Neural progenitor cell (in vitro differentiated cells): ENCODE measurements at places on chromosomes 11 and 22. TPM values are rescaled to one million over a fixed set of nuclear protein-coding genes. Genes with fewer than 3 reads are reported as not detected.

GRCh38 chr11:79922641-79923040, 481.8 kb upstream of the TENM4 start:
- H3K4me1 ChIP-seq, result no peaks in the 10 kb centered on the region
- no peaks in the 10 kb centered on the region for H3K36me3 ChIP-seq
- H3K4me3 ChIP-seq, result no peak overlapping the region
- no peak overlapping the region for H3K27ac ChIP-seq

GRCh38 chr22:22761963-22762772, 117.8 kb downstream of the GGTLC2 start:
- H3K4me1 ChIP-seq, result no peaks in the 10 kb centered on the region
- no peak overlapping the region for H3K4me3 ChIP-seq
- H3K27ac ChIP-seq, result no peak overlapping the region
- H3K36me3 ChIP-seq, result no peaks in the 10 kb centered on the region
- DNase-seq, result no peak

- no peaks in the 10 kb centered on the region for H3K27me3 ChIP-seq
- no peaks in the 10 kb centered on the region for H3K36me3 ChIP-seq
- H3K4me3 ChIP-seq, result no peak overlapping the region
- DNase-seq, result no peak
These were observed 1.9 kb upstream of the C22orf39 start for GRCh38 chr22:19449422-19449767.

DNA sequence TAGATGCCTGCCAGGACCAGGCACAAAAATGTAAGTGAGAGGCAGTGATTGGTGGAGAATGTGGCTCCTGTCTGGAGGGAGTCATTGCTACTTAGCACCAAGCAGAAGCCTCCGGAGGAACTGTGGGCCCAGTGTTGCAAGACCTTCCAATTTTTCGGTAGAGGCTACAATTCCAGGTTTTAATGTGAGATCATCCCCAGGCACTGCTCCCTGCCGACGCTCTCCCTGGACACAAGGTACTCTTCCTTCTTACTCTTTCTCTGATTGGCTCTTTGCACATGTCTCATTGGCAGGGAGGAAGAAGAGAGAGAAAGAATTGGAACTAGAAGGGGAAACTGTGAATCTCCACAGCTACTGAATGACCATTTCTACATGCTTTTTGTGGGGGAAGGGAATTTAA, 53.7 kb upstream of the EP300 start:
- no peak for DNase-seq
- no peaks in the 10 kb centered on the region for H3K36me3 ChIP-seq
- H3K27ac ChIP-seq, result no peak overlapping the region
- no peaks in the 10 kb centered on the region for H3K27me3 ChIP-seq

GRCh38 chr22:32411402-32411801, 645 bp downstream of the RTCB start:
- H3K4me1 ChIP-seq, result peaks cover 7% of the 10 kb centered on the region
- peak; percentile 4 for DNase-seq
- H3K4me3 ChIP-seq, result peak overlapping the region; percentile 88
- peaks cover 7% of the 10 kb centered on the region for H3K27me3 ChIP-seq

DNA sequence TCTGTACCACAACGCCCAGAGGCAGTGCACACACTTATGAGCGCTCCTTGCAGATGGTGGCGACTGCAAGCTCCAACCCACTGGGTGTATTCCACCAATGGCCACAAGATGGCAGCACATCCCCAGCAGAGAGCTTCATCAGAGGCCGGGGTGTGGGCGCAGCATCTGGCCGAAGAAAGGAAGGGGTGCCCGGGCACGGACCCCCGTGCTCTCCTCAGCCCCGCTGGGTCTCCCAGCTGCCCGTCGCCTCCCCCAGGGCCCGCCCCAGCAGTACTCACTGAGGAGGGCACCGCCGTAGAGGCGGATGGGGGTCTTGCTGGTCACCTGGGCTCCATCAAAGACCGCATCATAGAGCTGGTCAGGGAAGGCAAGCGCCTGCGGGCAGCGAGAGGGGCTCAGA, 14.2 kb downstream of the TP53I11 start:
- DNase-seq, result peak; percentile 74
- H3K36me3 ChIP-seq, result no peaks in the 10 kb centered on the region
- H3K4me3 ChIP-seq, result no peak overlapping the region
- no peak overlapping the region for H3K27ac ChIP-seq
- no peaks in the 10 kb centered on the region for H3K27me3 ChIP-seq

Gene FXYD2
- 1.7 and 1.9 TPM in 2 replicates for total RNA-seq

DNA sequence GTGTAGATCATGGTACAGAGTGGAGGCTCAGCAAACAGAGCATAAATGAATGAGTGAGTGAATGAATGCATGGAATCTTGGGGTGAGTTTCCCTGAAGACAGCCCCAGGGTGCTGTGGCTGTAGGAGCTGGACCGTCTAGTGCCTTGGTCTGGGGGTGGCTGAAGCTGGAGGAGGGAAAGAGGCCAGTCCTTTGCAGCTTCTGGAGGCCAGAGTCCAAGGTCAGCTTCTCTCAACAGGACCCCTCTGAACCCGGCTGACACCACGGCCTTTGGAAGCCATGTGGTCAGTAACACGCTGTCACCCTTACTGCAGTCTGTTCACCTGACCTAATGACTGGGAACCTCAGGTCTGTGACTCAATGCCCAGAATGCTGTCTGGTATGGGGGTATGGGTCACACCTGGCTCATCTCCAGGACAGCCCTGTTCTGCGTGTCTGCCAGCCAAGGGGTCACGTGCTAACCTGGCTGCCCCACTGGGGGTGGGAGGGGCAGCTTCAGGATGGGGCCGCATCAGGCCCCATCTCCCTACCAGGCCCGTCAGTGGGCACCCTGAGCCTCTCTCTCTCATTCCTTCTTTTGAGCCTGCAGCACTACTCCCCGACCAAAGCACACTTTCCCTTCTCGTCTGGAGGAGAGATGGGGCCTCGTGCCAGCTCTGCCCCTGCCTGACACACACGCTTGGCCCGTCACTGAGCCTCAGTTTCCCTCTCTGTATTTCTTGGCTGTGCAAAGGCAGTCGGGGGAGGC, 24.1 kb upstream of the CHKA start:
- no peak overlapping the region for H3K27ac ChIP-seq
- H3K4me3 ChIP-seq, result no peak overlapping the region
- no peaks in the 10 kb centered on the region for H3K4me1 ChIP-seq
- H3K27me3 ChIP-seq, result no peaks in the 10 kb centered on the region
- DNase-seq, result no peak
- no peaks in the 10 kb centered on the region for H3K36me3 ChIP-seq

GRCh38 chr11:23604966-23605365, 744.7 kb upstream of the CCDC179 start:
- H3K4me1 ChIP-seq, result no peaks in the 10 kb centered on the region
- H3K27me3 ChIP-seq, result no peaks in the 10 kb centered on the region
- no peak overlapping the region for H3K4me3 ChIP-seq
- no peaks in the 10 kb centered on the region for H3K36me3 ChIP-seq

Gene LIPT2
- total RNA-seq, result 15.2 and 16.9 TPM in 2 replicates

Gene APOA5
- total RNA-seq, result 0.25 TPM in 1 of 2 replicates, not detected in the other

- no peak for DNase-seq
- no peak overlapping the region for H3K27ac ChIP-seq
- H3K4me3 ChIP-seq, result no peak overlapping the region
- no peaks in the 10 kb centered on the region for H3K36me3 ChIP-seq
These were observed 6.1 kb downstream of the MAPK1 start for GRCh38 chr22:21861264-21861848.

Gene RBMXL2
- total RNA-seq, result 0.19 TPM in 1 of 2 replicates, not detected in the other

DNA sequence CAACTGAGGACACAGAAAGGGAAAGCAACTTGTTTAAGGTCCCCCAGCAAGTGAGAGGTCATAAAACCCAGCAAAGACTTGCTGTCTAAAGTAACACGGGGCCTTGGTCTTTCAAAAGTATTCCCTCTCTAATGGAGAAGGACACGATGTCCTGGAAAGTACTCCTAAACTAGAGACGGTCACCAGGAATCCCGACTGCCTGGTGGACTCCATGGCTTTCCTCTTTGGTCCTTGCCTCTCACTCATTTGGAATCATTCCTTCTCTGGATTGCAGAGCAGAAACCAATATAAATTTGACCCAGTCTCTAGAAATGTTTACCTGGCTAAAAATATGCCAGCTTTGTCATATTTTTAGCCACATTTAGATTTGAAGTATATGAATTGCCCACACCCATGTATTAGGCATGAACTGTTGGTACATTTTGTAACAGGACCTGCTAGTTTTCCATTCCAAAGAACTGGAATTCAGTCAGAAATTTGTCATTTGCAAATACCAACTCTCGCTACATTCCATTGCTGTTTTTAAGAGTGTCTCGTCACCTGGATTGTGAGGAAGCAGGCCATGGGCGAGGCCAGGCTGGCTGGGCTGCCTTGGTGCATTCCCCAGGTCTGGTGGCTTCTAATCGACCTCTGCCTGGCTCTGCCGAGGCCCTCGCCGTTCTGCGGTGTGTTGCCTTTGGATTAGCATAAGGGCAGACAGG, 12.9 kb downstream of the NAV2 start:
- no peaks in the 10 kb centered on the region for H3K4me1 ChIP-seq
- H3K4me3 ChIP-seq, result no peak overlapping the region
- no peak overlapping the region for H3K27ac ChIP-seq
- no peaks in the 10 kb centered on the region for H3K27me3 ChIP-seq
- no peaks in the 10 kb centered on the region for H3K36me3 ChIP-seq

DNA sequence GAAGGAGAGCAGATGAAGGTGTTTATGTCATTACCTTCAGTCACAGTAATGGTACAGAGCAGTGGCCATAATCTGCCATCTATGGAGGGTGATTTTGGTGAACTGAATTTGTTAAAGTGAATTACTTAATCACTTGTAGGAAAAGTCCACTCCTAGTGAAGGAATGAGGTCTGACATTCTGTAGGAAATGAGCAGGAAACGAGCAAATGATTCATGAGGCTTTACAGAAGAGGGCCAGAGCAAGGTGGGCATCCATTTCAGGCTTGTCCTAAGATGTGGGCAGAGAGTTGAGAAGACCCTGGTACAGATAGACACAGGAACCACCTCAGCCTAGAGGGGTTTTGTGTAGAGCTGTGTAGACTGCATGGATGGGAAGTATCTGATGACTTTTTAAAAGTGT, 6.0 kb upstream of the SGSM3 start:
- no peaks in the 10 kb centered on the region for H3K36me3 ChIP-seq
- H3K4me3 ChIP-seq, result no peak overlapping the region
- no peak overlapping the region for H3K27ac ChIP-seq
- H3K27me3 ChIP-seq, result no peaks in the 10 kb centered on the region

- H3K36me3 ChIP-seq, result no peaks in the 10 kb centered on the region
- no peak overlapping the region for H3K27ac ChIP-seq
These were observed 43.2 kb downstream of the NEU3 start for GRCh38 chr11:75031771-75032549.

DNA sequence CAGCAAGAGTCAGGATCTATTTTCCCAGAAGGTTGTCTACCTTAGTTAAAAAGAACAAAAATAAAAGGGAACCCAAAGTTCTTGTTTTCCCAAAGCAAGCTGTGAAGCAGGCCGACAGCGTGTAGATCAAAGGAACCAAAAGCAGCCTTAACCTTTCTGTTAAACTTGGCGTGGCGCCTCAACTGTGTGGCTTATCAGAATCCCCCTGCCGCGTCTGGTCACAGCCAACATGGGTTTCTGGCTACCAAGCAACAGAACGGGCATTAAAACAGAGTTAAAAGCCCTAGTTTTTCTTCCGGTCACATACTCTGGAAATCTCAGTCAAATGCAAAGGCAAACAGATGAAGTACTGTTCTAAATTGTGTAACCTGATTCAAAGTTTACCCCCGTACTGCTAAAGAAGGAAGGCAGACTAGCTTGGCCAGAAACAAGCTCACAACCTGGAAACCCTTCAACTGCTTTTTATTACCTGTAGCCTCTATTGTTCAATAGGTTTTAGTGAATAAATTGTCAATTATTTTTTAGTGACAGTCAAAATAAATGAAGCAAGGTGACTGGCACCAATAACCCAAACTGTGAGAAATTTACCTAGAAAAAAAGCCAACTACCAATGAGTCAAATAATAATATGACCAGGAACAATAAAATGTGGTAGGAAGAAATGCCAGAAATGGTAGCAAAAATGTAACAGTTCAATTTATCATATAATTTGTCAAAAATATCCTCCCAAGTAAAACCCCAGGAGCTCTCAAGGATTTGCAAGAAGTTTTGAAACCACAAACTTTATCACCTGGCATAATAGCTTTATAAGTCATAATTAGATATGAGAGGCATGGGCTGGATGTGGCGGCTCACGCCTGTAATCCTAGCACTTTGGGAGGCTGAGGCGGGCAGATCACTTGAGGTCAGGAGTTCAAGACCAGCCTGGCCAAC, 21.4 kb downstream of the CHKA start:
- no peaks in the 10 kb centered on the region for H3K36me3 ChIP-seq
- no peaks in the 10 kb centered on the region for H3K4me1 ChIP-seq
- no peak for DNase-seq

Gene CENPM
- total RNA-seq, result 20.2 and 45.3 TPM in 2 replicates

DNA sequence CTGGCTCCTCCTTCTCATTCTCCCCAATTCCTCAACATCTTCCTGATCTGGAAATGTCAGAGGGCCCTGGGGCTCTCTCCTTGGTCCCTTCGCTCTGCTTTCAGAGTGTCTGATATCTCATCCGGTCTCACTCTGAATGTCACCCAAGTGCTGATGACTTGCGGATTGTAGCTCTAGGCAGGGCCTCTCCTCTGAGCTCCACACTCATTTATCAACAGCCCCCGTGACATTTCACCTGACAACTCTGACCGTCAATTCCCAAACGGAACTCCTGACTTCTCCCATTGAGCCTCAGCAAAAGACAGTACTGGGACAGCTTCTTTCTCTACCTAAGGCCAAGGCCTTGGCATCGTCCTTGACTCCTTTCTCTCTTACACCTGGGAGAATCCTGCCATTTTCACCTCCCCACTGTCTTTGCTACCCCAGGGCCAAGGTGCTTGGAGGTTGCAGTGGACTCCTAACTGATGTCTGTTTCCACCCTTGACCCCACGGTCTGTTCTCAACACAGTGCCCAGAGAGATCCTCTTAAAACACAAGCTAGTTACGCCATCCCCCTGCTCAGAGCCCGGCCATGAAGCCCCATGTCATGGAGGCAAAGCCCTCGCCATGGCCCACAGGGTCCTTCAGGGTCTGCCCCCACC, 57.5 kb upstream of the THY1 start:
- DNase-seq, result no peak
- no peaks in the 10 kb centered on the region for H3K4me1 ChIP-seq
- H3K36me3 ChIP-seq, result no peaks in the 10 kb centered on the region

- H3K27ac ChIP-seq, result no peak overlapping the region
- DNase-seq, result no peak
These were observed 4.4 kb downstream of the KCNJ5 start for GRCh38 chr11:128895526-128895925.
